Gastrocnemius medialis (tissue), 4 donors: ENCODE measurements at places on chromosomes 3 and 15. TPM values are rescaled to one million over a fixed set of nuclear protein-coding genes. Genes with fewer than 3 reads are reported as not detected.

HCN4 gene
- not detected for total RNA-seq

PEX11A gene
- 32.4 TPM for total RNA-seq

MESD gene
- 7.2 TPM for total RNA-seq

B3GALNT1 gene
- total RNA-seq: not detected

B3GNT5 gene
- 41.2 TPM for total RNA-seq

ZWILCH gene
- 2.0 TPM for total RNA-seq

ANKRD34C gene
- not detected for total RNA-seq

CCR1 gene
- total RNA-seq: 1.9 TPM

HOMER2 gene
- total RNA-seq: 51.6 TPM

SNRK gene
- total RNA-seq: 20.6 TPM

FBXW12 gene
- total RNA-seq: not detected

SLC25A38 gene
- 46.5 TPM for total RNA-seq

ALG3 gene
- 58.1 TPM for total RNA-seq

CHCHD6 gene
- 4.2 TPM for total RNA-seq

SNX4 gene
- total RNA-seq: 31.3 TPM

GXYLT2 gene
- not detected for total RNA-seq

NMNAT3 gene
- total RNA-seq: 10.1 TPM

PP2D1 gene
- not detected for total RNA-seq

C2CD4A gene
- total RNA-seq: 0.23 TPM

PLIN1 gene
- total RNA-seq: 17.9 TPM

ROBO1 gene
- total RNA-seq: 16.0 TPM

PLA2G4E gene
- total RNA-seq: not detected

SAMMSON gene
- not detected for total RNA-seq

PPP1R14D gene
- total RNA-seq: not detected

ITIH1 gene
- not detected for total RNA-seq

RBP2 gene
- total RNA-seq: not detected

SYNM gene
- 231 TPM for total RNA-seq

SI gene
- total RNA-seq: not detected

MELTF gene
- not detected for total RNA-seq

HRG gene
- total RNA-seq: 0.46 TPM

MEIS2 gene
- total RNA-seq: not detected

SLC12A8 gene
- total RNA-seq: not detected

ENTPD3 gene
- total RNA-seq: 0.55 TPM

TMIE gene
- total RNA-seq: not detected

SPTSSB gene
- not detected for total RNA-seq

CHD2 gene
- 28.7 TPM for total RNA-seq

CACNA1D gene
- not detected for total RNA-seq

PEX5L gene
- total RNA-seq: 0.16 TPM

SCAANT1 gene
- total RNA-seq: not detected

PRKCD gene
- total RNA-seq: 2.8 TPM

GCNT3 gene
- not detected for total RNA-seq

UROC1 gene
- total RNA-seq: not detected

IL17RD gene
- total RNA-seq: 0.52 TPM

LYZL4 gene
- total RNA-seq: not detected
